ENCODE measurements at places on chromosomes 3 and 15. TPM values are rescaled to one million over a fixed set of nuclear protein-coding genes. Genes with fewer than 3 reads are reported as not detected.

The CCDC66 gene
- 48.1 TPM for total RNA-seq

DNA sequence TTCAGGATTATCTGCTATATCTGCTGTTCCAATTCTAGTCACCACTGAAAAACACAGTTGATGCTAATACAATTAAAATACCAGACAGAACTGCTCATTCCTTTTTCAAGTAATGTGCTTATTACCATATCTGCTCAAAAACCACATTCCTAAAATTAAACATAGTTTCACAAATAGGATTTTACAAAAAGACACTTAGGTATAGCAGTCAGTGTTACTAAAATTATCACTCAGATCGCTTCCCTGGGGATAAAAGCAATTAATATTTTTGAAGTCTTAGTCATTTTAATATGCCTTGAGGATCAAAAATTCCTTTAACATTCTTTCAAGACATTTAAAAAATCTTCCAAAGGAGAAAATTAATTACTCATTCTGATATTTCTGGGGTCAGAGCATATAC is 71.5 kb downstream of the RAD18 start:
- no peaks in the 10 kb centered on the region for H3K27me3 ChIP-seq
- H3K27ac ChIP-seq = no peak overlapping the region
- H3K36me3 ChIP-seq = no peaks in the 10 kb centered on the region
- no peak for DNase-seq

GRCh38 chr3:46865031-46865507 is 1.8 kb upstream of the MYL3 start:
- no peak for DNase-seq
- H3K4me3 ChIP-seq = no peak overlapping the region
- no peaks in the 10 kb centered on the region for H3K36me3 ChIP-seq
- no peak overlapping the region for H3K27ac ChIP-seq

GRCh38 chr3:170247875-170248274 is 25.7 kb downstream of the PRKCI start:
- no peak overlapping the region for H3K27ac ChIP-seq
- no peaks in the 10 kb centered on the region for H3K36me3 ChIP-seq
- H3K4me1 ChIP-seq = no peaks in the 10 kb centered on the region
- H3K4me3 ChIP-seq = no peak overlapping the region

GRCh38 chr3:125552401-125552800 is 32.4 kb upstream of the SNX4 start:
- H3K27ac ChIP-seq = no peak overlapping the region
- DNase-seq = no peak
- H3K36me3 ChIP-seq = peaks cover 53% of the 10 kb centered on the region
- H3K27me3 ChIP-seq = no peaks in the 10 kb centered on the region
- no peak overlapping the region for H3K4me3 ChIP-seq
